ENCODE measurements at places on chromosomes 11 and 22.
A peak's percentile ranks its signal among the peaks of the same experiment; 100 is the strongest.

DNA sequence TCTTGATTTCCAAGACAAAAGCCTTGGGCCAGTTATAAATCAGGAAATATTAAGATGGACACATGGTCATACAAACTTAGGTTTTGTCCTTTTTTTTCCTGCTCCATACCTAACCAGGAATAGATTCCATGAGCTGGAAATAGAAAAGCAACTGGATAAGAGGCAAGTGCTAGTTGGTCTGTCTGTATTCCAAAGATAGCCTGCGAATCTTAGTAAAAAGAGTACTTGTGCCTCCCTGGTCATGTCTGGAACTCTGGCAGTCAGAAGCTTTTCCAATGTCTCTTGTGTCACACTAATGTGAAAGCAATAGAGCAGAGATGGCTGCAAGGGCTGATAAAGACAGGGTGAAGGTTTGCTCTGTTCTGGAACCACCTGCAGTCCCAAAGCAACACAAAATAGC lies 590.2 kb upstream of the ANO5 start:
- no peak for DNase-seq

DNA sequence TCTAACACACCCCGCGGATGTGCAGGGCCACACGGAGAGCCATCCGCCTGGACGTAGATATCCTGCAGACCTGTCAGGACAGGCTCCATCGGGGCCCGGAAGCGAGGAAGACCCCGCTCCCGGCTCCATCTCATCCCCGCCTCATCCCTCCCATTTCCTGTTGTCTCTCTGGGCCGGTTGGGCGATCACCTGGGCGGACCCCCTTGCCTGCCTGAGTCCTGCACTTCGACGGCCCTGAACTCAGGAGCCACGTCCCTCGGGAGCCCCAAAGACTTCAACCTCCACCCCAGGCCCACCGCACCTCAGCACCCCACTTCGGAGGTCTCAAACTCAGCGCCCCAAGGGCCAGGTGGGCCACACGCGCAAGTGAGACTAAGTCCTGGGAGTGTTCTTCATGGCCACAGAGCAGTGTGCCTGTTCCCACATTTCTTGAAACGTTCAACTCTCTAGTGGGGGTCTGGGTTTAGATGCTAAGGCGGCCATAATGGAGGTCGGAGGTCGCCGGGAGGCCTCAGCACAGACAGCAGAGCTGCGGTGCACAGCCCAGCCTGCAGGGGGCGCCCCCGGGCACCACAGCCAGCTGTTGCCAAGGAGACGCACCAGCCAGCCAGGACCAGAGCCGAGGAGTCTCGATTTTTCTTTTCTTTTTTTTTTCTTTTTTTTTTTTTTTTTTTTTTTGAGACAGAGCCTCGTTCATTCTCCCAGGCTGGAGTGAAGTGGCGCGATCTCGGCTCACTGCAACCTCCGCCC lies 26.0 kb upstream of the FADD start:
- DNase-seq, result no peak

GRCh38 chr11:32722255-32722654 lies 72.2 kb downstream of the CCDC73 start:
- DNase-seq, result no peak

DNA sequence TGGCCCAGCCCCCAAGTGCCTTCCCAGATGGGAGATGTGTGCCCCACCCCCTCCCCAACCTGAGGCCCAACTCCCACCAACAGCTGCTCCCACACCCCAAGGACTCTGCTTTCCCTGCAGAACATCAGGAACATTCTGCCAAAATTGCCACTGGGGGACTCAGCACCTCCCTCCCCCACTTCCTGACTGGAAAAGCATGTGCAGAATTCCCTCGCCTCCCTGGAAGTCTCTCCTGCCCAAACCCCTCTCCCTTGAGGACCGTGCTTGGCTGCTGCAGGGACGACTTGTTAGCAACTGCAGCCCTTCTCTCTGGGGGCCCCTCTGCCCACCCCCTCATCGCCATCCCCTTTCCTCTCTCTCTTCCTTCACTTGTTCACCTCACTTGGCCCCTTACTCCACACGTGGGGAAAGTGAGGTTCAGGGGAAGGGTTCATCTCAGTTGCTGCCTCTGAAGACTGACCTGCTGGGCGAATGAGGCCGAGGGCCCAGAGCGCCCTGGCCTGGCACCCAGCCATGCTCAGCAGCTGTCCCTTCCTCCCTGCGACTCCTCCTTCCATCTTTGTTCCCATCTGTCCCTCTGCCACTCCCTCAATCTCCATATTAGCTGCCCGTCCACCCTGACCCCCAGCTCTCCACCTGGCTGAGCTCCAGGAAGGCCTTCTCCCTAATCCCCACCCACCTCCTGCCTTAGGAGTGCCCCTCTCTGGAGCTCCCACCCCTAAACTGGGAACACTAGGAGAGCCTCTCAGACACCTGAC lies 105.1 kb downstream of the CHST1 start:
- DNase-seq, result no peak

- DNase-seq, result no peak
Measured at GRCh38 chr11:111349191-111349695, 29.8 kb downstream of the POU2AF1 start.

GRCh38 chr11:91241226-91241625 lies 983.4 kb upstream of the FAT3 start:
- DNase-seq, result no peak

DNA sequence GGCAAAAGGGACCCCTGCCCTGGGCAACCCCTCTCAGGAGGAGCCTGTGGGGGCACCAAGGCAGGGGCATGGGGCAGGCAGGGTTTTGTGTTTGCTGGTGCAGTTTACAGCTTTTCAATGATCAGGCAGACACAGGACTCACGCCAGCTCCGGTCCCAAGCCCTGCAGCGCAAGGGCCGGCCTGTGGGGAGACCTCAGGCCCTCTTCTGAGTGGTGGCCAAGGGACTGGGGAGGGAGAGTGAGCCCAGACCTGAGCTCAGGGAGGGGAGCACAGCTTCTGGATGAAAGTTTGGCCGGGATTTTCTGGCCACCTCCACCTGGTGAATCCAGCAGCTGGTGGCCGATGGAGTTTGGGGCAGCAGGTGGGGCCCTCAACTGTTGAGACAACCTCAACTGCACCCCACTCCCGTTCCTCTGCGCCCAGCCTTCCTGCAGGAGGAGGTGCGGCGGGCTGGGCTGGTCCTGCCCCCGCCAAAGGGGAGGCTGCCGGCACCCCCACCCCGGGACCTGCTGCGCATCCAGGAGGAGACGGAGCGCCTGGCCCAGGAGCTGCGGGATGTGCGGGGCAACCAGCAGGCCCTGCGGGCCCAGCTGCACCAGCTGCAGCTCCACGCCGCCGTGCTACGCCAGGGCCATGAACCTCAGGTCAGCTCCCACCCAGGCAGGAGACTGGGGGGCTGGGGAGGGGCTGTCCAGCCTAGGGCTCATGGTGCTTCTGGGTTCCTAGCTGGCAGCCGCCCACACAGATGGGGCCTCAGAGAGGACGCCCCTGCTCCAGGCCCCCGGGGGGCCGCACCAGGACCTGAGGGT lies 3.6 kb downstream of the TCIRG1 start:
- DNase-seq, result no peak

GRCh38 chr11:2102883-2103213 lies 36.3 kb downstream of the IGF2 start:
- no peak for DNase-seq

- DNase-seq, result no peak
Measured at GRCh38 chr11:119993722-119994121, 144.2 kb downstream of the TRIM29 start.

- peak; percentile 34 for DNase-seq
Measured at GRCh38 chr11:46238078-46238966, 39.1 kb upstream of the CREB3L1 start.

GRCh38 chr22:10781571-10782403 lies 4746.2 kb upstream of the OR11H1 start:
- no peak for DNase-seq

DNA sequence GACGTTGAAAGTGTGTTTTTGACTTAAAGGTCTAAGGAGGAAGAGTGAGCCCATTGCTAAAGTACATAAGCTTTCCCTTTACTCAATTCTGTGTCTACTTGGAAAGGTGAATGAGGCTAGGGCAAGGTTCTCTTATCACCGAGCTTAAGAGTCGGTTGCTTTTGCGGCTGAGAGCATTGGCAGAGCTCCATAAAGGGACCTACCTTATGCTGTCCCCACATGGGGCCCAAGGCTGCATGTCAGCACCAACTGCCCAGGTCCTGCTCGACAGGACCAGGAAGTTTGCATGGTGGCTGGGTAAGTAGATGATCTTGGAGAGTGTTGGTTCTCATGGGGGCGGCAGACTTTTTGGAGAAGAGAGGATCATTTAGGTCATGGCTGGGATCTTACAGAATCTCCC lies 91.2 kb downstream of the ZBTB16 start:
- no peak for DNase-seq

DNA sequence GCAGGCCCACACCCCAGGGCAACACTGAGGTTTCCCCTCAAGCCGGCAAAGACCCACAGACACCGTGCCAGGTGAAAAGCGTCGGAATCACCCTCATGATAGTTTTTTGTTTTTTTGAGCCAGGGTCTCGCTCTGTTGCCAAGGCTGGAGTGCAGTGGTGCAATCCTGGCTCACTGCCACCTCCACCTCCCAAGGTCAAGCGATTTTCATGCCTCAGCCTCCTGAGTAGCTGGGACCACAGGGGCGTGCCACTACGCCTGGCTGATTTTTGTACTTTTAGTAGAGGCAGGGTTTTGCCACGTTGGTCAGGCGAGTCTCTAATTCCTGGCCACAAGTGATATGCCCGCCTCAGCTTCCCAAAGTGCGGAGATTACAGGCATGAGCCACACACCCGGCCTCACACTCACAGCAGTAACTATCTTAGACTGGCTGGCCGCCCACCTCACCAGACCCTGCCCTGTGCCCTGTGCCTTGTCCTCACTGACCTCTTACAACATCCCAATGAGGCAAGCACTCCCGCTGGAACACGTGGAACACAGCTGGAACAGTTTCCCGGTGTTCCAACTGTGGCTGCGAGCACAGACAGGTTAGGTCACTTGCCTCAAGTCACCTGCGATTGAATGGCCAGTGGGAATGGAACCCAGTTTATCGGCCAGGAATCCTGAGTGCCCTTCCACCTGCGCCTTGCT lies 21.1 kb downstream of the LRRC10B start:
- no peak for DNase-seq

- no peak for DNase-seq
Measured at GRCh38 chr22:49585461-49586243, 242.0 kb downstream of the BRD1 start.

GRCh38 chr11:67564230-67564629 lies 19.4 kb upstream of the GSTP1 start:
- peak; percentile 43 for DNase-seq

- DNase-seq, result no peak
Measured at GRCh38 chr11:107359701-107360100, 97.9 kb downstream of the CWF19L2 start.

GRCh38 chr22:19213001-19213400 lies 34.5 kb upstream of the SLC25A1 start:
- no peak for DNase-seq

GRCh38 chr11:133817449-133817848 lies 27.9 kb downstream of the SPATA19 start:
- no peak for DNase-seq

DNA sequence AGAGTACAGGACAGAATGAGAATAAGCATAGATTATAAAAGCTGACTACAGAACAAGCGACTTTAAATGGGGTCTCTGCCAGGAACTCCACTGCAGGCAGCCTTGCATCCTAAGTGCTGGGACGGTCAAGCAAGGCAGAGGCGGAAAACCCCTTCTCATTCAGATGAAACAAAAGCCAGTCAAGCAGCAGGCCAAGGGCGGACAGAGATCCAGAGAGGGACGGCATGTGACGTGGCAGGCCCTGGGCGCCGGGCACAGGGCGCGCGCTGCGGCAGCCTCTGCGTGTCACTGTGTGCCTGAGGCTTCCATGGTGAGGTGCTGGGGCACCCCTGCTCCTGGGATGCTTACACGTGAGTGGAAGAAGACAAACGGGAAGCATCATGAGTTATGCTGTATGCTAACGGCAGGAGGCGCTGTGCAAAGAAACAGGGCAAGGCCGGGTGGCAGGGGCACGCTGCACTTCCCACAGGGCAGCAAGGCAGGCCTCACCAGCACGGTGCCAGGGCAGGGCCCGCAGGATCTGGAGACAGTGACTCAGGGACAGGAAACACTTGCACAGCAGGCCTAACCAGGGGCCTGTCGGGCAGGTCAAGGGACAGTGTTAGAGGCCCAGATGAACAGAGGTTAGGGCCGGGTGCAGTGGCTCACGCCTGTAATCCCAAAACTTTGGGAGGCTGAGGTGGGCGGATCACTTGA lies 6.2 kb downstream of the TOLLIP start:
- no peak for DNase-seq

DNA sequence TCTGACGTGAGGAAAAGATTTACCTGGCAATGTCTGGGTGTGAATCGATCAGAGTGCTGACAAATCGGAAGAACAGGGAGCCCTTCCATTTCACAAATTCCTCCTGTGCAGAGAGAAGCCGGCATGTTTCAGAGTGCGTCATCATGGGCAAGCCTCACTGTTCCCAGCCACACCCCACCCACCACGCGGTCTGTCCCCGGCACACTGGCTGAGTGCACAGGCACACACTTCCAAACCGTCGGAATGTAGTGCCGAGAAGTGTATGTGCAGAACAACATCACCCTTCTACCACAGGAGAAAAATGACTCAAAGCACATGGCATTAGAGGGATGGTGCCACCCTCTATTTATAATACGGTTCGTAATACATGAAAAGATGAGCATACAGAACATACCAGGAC lies 47.5 kb downstream of the NCAPD3 start:
- DNase-seq, result no peak

DNA sequence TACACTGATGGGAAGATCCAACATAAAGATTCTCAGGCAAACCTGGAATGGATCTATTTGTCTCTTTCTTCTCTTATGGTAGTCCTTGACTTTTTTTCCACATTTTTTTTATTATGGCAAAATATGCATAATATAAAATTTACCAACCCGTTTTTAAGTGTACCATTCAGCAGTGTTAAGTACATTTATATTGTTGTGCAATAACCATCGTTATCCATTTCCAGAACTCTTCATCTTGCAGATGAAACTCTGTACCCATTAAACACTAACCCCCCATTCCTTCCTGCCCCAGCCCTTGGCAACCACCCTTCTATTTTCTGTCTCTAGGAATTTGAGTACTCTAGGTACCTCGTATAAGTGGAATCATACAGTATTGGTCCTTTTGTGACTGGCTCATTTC lies 99.7 kb downstream of the DSCAML1 start:
- no peak for DNase-seq

GRCh38 chr11:132809070-132809469 lies 723.2 kb downstream of the OPCML start:
- no peak for DNase-seq
